Stimulated activated CD4-positive, alpha-beta T cell treated with anti-CD3 and anti-CD28 coated beads, Interleukin-12 subunit alpha, Interleukin-12 subunit beta, amount 100 ng/mL, for 48 hours (primary cell): ENCODE measurements at places on chromosomes 16 and 17.

DNA sequence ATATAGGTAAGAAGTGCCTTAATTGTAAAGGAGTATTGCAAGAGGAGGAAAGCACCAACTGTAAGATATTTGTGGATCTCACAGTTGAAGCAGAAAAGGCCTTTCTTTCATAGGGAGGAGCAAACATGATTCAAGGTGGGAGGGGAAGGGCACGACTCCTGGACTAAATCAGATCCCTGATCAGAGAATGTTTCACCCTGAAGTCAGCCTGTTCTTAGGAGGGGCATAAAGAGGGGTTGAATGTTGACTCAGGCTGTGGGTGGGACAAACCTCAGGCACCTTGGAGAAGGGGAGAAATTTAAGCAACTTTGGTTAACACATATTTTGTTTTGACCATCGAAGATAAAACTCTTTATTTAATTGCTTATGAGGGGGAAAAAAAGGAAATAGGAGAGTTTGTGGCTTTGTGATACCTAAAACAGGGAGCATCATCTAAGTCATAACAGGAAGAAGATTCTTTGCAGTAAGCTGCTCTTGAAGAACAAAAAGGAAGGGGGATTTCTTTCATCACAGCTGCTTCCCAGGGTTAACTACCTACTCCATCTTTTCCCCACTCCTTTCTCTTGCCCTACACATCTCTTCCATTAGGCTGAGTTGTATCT is 158.6 kb upstream of the ZNF267 start:
- DNase-seq, result no peak

DNA sequence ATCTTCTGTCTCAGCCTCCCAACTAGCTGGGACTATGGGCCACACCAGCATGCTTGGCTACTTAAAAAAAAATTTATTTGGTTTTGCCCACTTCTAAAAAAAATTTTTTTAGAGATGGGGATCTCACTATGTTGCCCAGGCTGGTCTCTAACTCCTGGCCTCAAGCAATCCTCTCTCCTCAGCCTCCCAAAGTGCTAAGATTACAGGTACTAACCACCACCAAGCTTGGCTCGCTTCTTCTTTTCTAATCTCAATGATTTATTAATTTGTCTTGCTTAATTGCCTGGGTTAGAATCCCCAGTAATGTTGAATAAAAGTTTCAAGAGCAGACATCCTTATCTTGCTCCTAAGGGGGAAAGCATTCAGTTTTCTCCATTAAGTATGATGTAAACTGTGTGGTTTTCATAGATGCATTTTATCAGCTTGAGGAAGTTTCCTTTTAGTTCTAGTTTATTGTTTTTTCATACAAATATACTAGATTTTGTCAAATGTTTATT is 65.8 kb upstream of the NACA2 start:
- DNase-seq, result no peak

GRCh38 chr16:2857451-2858244 is at the start of gene PRSS22:
TSS of gene PRSS22 (minus strand) at chr16:2858170. CDS start at chr16:2858104, 66 bp downstream.
- no peak for DNase-seq

DNA sequence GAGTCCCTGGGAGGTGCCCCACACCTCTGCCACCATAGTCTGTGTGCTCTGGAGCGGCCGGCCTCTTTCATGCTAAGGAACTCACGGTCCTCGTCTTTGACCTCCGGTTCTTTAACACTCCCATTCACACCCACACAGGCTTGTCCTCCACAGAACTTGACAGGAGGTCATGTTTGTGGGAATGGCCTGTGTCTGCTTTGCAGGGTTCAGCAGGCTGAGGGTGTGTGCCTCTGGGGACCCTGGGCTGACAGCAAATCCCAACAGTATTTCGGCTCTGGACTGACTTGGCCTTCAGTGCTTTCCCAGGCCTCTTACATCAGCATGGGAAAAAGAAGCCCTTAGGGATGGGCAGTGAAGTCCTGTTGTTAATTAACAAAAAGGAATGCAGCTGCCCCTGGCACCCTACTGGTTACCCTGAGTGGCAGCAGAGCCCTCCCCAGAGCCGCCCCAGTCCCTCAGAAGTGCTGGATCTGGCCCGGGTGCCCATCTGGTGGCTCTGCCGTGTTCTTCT is 35.4 kb upstream of the ADORA2B start:
- DNase-seq, result no peak

DNA sequence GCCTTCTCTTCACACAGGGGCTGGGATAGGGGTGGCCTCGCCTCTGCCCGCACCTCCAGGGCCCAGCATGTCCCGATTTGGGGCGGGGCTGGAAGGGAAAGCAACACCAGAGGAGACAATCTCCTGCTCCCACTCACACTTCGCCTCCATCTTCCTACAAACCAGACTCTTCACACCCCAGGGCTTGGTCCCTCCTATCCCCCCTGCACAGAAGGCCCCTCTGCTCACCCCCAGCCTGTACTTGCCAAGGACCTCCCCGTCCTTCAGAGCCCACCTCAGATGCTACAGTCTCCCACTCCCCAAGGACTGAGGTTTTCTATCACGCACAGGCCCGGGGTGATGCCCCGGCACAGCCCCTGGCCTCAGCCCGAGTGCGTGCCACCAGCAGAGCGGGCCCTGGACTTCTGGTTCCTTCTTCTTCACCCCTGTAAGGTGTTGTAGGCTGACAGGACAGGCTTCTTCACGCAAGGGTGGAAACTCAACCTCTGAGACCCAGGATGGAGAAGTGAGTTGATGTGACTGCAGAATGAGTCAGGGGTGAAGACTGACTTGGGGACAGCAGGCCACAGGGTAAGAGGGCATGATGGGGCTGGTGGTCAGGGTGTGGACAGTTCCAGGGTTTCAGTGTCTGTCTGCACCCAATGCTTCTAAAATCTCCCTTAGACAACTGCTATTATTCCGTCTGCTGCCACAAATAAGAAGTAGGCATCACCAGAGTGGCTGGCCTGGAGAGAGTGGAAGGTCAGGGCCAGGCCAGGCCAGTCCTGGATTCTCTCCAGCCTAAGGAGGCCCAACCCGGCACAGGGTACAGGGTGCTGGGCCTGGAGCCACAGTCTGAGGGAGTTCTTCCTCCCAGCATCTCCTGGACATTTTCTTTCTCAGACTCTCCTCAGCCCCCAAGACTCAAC is 2.5 kb downstream of the ITGAE start:
- no peak for DNase-seq

DNA sequence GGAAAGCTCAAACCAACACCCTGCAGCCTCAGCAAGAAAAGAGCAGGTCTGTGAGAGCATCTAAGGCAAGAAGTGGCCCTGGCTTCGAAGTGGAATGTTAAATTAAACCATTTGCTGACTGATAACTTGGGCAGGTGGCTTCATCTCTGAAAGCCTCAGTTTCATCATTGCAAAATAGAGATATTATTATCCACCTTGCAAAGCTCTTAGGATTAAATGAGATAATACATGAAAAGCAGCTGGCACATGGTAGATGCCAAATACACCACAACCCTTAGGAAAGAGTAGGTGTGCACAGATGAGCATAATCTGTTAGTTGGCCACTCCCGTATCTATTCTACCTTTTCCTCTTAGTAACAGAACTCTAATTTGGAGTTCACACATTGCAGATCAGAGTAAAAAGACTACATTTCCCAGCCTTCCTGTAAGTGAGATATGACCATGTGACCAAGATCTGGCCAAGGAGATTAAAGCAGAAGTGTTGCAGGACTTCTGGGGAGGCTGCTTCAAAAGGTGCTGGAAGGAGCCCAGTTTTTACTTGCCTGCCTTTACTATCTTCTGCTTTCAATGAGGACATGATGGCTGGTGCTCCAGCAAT is 288.7 kb downstream of the SOX9 start:
- no peak for DNase-seq

DNA sequence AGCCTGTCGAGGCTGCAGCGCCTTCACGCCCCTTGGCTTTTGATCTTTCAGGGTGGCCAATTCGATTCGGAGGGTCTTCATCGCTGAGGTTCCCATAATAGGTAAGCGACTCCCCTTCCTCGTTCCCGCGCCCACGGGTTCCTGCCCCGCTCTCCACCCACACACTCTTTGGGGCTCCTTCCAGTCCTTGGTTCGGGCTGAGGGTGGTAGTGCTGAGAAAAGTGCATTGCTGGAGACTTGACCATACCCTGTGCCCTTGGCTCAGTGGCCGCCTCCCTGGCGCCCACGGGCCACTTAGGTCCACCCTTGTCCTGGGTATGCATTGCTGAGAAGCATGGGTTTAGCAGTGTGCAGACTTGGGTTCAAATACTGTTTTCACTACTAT is 491 bp downstream of the POLR2C start:
- DNase-seq, result no peak

GRCh38 chr16:87057951-87058560 is 259.1 kb downstream of the C16orf95 start:
- no peak for DNase-seq

DNA sequence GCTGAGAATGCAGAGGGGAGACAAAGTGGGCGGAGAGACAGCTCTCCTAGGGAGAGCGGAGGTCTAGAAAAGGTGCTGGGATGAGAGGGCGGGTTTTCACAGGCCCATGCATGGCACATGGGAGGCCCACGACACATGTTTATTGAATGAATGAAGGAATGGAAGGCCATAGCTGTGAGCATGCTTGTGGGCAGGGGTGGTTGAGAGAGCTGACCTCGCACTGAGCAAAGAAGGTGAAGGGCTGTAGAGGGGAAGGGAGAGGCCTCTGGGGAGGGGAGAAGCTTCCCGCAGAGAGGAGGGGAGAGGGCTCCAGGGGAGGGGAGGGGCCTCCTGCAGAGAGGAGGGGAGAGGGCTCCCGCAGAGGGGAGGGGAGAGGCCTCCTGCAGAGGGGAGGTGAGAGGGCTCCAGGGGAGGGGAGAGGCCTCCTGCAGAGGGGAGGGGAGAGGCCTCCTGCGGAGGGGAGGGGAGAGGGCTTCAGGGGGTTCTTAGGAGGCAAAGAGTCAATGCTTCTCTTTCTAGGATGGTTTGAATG is 27.3 kb downstream of the SDK2 start:
- DNase-seq, result no peak

DNA sequence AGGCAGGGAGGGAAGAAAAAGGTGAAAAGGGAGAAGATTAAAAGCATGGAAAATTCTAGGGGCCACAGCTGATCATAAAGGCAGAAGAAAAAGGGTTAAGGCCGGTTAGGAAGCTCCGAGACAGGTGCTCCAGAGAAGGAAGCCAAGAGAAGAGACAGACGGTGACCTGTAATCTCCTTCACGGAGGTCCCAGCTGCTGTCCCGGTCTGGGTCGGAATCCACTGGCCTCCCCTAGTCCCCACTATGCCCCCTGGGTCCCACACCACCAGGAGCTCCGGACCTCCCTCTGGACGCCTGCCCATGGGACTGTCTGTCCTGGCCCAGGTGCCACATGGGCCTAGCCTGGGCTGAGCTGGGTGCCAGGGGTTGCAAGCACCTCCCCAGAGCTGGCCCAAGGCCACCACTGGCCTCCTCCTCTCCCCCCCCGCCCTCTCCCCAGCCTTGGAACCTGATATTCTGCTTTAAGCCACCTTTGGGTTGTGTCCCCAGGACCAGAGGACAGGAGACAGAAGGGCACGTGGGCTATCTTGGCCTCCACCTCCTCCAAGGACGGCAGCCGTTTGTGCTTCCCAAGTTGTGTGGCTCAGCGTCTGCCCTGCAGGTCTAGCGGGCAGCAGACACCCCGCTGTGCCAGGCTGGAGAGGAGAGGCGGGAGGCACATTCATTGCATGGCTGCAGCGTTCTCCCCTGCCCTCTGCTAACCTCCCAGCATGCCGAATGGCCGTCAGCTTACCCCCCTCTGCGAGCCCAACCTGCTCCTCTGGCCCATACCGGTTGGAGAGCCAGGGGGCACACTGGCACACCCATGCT is 102.4 kb downstream of the ENGASE start:
- DNase-seq, result no peak

- no peak for DNase-seq
These were observed 391.1 kb downstream of the SOX9 start for GRCh38 chr17:72511874-72512273.

GRCh38 chr17:60392845-60393702 is 1.1 kb upstream of the USP32 start:
- DNase-seq, result peak; percentile 33

GRCh38 chr16:13234999-13235398 is 333.6 kb downstream of the SHISA9 start:
- DNase-seq, result no peak

DNA sequence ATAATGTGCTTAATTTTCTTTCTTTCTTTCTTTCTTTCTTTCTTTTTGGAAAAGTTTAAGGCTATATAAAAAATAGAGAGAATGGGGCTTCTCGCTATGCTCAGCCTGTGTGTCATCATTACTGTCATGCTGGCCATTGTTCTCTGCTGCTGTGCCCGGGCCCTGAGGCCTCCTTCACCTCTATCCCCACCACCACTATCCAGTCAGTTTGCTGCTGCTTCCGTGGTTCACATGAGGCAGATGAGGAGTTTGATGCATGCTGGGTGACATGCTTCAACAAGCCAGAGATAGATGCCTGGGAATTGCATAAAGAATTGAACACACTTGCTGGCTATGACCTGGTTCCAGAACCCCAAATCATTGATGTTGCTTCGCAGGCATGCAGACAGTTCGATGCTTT is 36.3 kb downstream of the PITPNC1 start:
- no peak for DNase-seq

- no peak for DNase-seq
These were observed 51.3 kb downstream of the ADCY9 start for GRCh38 chr16:4064950-4065352.

GRCh38 chr16:11535494-11535893 is 51.2 kb downstream of the LITAF start:
- DNase-seq, result no peak

- no peak for DNase-seq
These were observed 1006.0 kb upstream of the EEF2KMT start for GRCh38 chr16:6103561-6103960.

DNA sequence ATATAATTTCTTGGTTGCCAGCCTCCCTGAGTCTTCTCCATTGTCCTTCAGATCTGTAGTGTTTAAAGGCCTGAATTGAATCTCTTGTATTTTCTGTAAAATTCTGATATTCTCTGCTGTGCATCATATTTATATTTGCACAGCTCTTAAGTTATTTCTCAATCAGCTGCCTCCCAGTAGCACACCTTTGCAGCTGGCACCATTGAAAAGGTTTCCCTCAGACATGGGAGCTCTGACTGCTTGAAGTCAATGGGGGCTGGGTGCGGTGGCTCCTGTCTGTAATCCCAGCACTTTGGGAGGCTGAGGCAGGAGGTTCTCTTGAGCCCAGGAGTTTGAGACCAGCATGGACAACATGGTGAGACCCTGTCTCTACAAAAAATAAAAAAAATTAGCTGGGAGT is 40.4 kb downstream of the PITPNC1 start:
- no peak for DNase-seq

DNA sequence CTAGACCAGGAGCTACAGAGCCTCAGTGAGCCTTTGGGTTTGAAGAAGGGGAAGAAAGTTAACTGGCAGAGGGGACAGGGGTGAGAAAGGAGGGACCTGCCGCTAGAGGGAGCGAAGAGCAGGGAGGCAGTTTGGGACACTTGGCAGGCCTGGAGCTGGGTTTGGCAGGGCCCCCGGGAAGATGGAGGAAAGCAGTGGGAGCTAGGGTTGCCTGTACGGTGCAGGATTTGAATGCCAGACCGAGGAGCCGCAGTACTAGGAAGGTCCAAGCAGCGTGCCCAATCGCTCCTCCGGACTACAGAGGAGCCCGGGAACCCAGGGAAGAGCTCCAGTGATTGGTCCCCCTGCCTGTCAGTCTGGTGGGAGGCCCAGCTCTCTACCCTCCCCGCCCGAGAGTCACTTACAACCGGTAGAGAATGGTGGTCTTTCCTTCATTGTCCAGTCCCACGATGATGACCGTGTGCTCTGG is 1.3 kb downstream of the ARL5C start:
- peak; percentile 72 for DNase-seq

- DNase-seq, result no peak
These were observed 561.2 kb upstream of the C16orf82 start for GRCh38 chr16:26505496-26505895.

- DNase-seq, result no peak
These were observed 589 bp downstream of the PEMT start for GRCh38 chr17:17590883-17591354.
